ENCODE measurements at places on chromosomes 2 and 18.

- DNase-seq = no peak
Measured at GRCh38 chr2:119249311-119249710, 25.7 kb downstream of the STEAP3 start.

GRCh38 chr2:4139316-4139715, 435.9 kb downstream of the DCDC2C start:
- DNase-seq = no peak

GRCh38 chr18:77115192-77115953, 17.2 kb downstream of the MBP start:
- no peak for DNase-seq

DNA sequence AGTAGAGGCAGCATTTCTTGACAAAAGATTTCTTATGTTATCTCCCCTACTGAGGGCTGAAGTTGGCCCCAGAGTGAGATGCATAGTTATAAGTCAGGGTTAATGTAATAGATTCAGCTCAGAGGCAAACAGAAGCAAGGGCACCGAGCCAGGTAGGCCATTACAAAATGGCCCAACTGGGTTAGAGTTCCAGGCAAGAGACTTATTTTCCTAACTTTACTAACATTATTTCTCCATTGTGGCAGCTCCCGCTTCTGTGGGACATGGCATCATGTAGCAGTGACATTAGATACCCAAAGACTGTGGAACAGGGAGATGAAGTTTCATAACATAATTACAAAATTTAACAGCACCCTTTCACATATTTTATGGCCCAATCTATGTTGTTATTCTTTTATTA, 27.1 kb downstream of the TSPYL6 start:
- DNase-seq = no peak

DNA sequence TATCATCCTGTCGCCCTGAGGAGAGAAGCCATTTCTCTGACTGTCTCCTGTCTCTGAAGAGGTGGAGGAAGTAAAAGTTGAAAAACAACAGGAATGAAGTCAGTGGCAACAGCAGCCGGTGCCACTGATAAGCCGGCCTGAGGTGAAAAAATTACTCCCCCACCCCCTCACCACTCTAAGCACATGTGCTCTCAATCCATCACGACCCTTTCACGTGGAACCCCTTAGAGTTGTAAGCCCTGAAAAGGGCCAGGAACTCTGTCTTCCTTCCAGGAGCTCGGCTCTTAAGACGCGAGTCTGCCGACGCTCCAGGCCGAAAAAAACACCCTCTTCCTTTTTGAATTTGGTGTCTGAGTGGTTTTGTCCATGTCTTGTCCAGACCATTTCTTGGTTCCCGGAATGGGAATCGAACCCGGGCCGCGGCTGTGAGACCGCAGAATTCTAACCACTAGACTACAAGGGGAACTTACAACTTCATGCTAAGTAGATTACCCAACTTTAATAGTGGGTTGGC, 40.7 kb upstream of the TRIM43 start:
- no peak for DNase-seq

GRCh38 chr2:30074023-30074422, 72.8 kb upstream of the YPEL5 start:
- no peak for DNase-seq

DNA sequence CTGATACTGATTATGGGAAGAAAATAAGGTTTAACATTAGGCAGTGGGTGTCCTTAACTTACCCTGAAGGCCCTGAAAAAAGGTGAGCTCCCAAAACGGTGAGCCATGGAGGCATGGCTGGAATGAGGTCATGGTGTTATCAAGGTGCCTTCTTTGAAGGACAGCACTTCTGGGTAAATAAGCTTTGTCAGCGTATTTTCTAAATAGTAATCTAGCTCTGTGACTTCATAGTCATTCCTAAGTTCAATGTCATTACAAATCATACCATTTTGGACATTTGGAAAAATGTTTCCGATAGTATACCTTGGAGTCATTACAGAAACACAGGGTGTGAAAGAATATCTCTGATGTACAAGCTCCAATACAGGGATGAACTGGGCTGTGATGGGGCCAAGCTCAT, 35.2 kb upstream of the CNGA3 start:
- no peak for DNase-seq

DNA sequence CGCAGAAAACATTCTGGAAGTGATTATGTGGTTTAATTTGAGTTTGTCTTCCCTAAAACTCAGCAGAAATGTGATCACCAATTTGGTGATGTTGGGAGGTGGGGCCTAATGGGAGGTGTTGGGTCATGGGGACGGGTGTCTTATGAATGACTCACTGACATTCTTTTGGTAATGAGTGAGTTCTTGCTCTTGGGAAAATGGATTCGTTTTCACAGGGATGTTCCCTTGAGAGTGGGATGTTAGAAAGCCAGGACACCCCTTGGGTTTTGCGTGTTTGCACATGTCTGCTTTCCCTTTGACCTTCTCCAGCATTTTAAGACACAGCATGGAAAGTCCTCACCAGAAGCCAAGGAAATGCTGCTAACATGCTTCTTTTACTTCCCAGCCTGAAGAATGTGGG, 321.5 kb upstream of the NT5C1B start:
- DNase-seq = no peak

GRCh38 chr18:79019881-79020280, 40.3 kb downstream of the SALL3 start:
- DNase-seq = no peak

DNA sequence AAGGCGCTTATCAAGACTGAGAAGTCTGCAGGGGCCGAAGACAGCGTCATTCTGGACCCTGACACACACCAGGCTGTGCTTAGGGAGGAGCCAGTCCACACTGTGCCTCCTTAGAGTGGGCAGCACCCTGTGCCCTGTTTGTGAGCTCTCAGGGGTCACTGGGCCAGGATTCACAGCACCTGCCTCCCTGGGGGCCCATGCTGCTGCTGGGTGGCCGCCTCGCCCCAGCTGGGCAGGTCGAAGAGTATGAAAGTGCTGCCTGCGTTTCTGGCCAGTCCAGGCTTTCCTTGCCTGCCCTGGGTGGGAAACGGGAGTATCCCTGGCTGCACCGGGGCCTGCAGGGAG, 15.4 kb upstream of the GPR55 start:
- no peak for DNase-seq

- no peak for DNase-seq
Measured at GRCh38 chr18:9824952-9825371, 60.8 kb upstream of the TXNDC2 start.

DNA sequence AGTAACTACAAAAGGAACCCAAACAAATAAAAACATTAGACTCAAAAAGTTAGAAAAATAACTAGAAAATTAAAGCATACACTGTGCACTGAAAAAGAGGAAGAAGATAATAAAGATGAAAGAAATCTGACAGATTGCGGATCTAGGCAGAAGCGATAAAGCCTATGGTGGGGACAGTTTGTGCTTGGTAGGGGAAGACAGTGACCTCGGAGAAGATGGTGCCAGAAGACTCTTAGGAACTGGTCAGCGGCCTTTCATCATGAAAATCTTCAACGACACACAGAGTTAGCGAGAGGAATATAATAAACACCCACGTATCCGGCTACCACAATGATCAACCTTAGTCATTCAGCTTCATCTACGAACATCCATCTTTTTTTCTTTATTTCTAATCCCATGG, 180.5 kb downstream of the HDAC4 start:
- no peak for DNase-seq

DNA sequence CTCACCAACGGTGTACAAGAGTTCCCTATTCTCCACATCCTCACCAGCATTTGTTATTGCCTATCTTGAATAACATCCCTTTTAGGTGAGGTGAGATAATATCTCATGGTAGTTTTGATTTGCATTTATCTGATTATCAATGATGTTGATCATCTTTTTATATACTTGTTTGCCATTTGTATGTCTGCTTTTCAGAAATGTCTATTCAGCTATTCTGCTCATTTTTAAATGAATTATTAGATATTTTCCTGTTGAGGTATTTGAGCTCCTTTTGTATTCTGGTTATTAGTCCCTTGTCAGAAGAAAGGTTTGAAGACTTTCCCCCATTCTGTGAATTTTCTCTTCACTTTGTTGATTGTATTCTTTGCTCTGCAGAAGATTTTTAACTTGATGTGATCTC, 695.5 kb upstream of the DDX18 start:
- no peak for DNase-seq

GRCh38 chr2:155145758-155146229, 447.3 kb downstream of the KCNJ3 start:
- DNase-seq = no peak

- DNase-seq = no peak
Measured at GRCh38 chr2:218871345-218872302, 9.0 kb upstream of the WNT10A start.

- no peak for DNase-seq
Measured at GRCh38 chr2:194103941-194104659, 1552.9 kb upstream of the SLC39A10 start.

DNA sequence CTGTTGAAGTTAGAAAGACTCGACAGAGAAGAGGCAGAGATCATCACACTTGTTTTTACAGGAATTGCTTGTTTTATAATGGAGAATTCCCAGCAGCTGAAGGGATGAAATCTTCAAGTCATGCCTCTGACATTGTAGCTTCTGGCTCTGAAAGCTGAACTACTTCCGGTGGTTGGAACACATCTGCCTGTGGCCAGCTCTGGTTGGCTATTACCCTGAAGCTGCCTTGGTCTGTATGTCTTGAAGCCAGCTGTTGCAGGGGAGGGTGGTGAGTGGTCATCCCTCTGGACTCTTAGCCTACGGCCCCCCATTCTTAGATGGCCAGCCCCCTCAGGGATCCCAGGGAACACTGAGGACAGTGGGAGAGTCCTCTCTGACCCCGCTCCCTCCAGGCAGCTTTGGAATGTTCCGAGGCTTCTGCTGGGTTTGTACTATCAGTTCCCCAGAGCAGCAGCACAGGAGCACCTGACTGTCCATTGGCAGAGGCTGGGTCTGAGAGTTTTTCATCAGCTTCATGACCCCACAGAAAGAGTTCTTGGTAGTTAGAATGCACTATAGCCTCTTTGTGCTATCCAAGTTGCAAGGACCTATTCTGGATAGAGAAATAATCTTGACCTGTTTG, 87.4 kb upstream of the CAPN13 start:
- no peak for DNase-seq

- DNase-seq = no peak
Measured at GRCh38 chr2:204869132-204869823, 324.0 kb downstream of the PARD3B start.

- DNase-seq = no peak
Measured at GRCh38 chr2:207938415-207938814, 86.9 kb downstream of the PLEKHM3 start.

DNA sequence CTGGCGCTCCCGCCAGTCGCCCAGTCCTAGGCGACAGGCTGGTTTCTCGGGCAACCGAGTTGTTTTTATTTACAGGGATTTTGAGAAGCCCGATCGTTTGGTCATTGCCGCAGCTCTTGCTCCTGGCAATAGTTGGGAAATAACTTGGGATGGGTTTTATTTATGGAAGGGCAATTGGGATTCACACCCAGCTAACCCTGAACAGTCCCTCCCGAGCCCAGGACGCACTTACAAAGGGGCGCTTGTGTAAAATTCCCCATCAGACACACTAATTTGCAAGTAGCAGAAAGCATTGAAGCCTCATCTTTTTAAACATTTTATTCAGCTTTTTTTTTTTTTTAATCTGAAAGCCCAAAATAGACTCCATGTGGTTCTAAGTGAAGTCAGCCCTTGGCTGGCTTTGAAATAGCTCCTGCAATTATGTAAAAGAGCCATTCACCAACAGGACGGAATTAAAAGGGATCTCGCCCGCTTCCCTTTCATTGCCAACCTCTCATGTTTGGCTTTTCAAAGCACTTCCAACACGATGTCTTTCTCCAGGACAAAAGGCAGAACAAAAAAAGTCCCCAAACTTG, 3.6 kb upstream of the GBX2 start:
- DNase-seq = no peak

- no peak for DNase-seq
Measured at GRCh38 chr2:201130524-201131186, 14.7 kb downstream of the CFLAR start.

DNA sequence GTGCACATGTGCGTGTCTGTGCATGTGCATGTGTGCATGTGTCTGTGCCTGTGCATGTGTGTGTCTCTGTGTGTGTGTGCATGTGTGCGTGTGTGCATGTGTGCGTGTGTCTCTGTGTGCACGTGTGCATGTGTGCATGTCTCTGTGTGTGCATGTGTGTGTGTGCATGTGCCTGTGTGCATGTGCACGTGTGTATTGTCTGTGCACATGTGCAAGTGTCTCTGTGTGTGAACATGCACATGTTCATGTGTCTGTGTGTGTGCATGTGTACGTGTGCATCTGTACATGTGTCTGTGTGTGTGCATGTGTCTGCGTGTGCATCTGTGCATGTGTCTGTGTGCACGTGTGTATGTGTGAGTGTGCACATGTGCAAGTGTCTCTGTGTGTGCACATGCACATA, 277.3 kb downstream of the GALR1 start:
- no peak for DNase-seq

DNA sequence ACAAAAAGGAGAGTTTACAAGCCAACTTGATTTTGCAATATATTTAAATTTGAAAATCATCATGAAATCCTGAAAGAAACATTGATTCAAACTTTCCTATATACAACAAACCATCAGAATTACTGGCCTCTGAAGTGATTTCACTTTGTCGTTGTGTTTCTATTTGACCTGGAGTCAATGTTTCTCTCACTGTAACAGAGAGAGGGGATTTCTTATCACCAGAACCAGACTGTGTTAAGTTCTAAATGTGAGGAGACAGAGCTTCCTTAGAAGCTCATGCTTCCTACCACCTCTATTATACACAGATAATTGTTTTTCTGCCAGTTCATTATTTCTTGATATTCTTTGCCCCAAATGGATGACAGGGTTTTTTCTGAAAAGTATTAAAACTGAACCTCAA, 245.0 kb upstream of the RND3 start:
- no peak for DNase-seq

DNA sequence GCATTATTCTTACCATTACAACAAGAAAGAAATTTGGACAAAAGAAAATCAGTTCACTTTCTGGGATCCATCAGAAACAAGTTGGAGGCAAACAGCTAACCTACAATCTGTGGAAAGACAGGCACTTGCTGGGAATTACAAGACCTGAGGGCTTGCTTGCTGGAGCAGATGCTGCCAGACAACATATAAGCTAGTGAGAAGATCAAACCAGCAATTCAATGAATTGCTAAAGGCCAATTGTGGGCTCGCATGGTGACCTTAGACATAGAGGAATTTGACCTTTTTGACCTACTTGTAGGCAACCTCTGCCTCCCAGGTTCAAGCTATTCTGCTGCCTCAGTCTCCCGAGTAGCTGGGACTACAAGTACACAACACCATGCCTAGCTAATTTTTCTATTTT, 921.2 kb upstream of the CNTNAP5 start:
- no peak for DNase-seq

- DNase-seq = no peak
Measured at GRCh38 chr2:69660637-69661036, 17.1 kb upstream of the AAK1 start.

- no peak for DNase-seq
Measured at GRCh38 chr2:176002688-176003210, 682 bp upstream of the LNPK start.

GRCh38 chr2:37912056-37912455, 13.0 kb upstream of the RMDN2 start:
- no peak for DNase-seq

GRCh38 chr2:216909541-216910210, 49.8 kb upstream of the TNP1 start:
- DNase-seq = no peak
